ENCODE measurements at places on chromosomes 4 and X.

DNA sequence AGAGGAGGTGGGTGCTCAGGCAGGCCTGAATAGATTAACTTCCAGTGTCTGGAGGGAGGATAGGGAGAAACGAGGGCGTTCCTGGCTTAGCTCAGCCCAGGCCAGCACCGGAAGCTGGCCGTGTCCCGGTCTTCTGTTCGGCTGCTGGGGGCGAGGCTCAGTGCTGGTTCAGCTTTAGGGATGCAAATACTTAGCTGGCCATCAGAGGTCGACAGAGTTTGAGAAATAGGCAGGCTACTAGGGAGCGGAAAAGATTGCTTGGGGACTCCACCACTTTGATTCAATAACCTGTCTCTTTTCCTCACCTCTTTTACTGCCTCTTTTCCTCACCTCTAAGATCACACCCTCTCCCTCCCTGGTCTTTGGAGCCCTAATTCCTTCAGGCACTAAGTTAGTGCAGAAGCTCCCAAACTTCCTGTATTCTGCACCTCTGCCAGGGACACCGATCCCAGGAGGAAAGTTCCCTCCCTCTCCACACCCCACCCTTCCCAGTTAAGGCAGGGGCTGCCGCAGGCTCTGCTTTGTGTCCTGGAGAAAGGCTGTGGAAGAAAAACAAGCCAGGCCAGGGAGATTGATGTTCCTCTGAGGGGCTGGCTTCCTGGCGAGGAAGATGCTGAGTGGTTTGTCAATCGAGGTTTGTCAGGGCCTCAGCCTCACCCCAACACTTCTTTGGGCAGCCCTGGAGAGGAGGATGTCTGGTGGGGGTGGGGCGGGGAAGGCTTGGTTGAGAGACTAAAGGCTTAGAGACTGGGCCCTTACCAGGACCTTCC lies 6.0 kb upstream of the EFNB1 start:
- no peak for DNase-seq

DNA sequence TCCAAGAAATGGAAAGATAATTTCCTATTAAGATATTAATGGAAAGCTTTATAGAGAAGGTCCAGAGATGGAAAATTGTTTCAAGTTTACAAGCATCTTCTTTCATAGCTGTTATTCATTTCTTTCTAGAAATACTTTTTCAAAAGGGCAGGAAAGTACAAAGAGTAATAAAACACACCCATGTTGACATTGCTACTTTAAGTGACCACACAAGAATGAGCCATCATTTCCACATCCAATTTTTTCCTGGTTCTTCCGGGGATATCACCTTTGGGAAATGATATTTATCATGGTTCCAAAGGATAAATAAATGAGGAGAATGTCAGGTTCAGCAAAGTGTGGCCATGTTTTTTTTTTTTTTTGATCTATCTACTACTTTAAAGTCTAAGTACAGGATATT lies 4.5 kb downstream of the GLRA2 start:
- no peak for DNase-seq

DNA sequence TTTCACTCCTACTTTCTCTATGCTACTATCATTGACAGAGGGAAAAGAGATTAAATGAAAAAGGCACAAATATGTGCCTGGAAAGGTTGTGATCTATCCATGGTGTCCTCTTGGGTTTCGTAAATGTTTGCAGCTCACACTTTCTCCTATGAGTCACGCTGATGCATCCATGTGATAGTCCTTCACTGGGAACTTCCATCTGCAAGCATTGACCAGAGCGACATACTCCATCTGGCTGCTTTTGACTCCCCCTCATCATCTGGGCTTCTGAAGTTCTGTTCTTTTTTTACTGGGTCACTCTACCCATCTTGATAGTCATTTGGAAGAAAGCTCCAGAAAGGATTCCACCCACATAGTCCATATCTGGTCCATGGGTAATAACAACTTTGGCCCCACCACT lies 84.7 kb upstream of the NDST3 start:
- no peak for DNase-seq

GRCh38 chr4:158936238-158936637 lies 166.6 kb upstream of the RAPGEF2 start:
- DNase-seq: no peak

- no peak for DNase-seq
Measured at GRCh38 chr4:81722290-81722851, 250.7 kb upstream of the RASGEF1B start.
